ENCODE measurements at places on chromosomes 6 and 20.

DNA sequence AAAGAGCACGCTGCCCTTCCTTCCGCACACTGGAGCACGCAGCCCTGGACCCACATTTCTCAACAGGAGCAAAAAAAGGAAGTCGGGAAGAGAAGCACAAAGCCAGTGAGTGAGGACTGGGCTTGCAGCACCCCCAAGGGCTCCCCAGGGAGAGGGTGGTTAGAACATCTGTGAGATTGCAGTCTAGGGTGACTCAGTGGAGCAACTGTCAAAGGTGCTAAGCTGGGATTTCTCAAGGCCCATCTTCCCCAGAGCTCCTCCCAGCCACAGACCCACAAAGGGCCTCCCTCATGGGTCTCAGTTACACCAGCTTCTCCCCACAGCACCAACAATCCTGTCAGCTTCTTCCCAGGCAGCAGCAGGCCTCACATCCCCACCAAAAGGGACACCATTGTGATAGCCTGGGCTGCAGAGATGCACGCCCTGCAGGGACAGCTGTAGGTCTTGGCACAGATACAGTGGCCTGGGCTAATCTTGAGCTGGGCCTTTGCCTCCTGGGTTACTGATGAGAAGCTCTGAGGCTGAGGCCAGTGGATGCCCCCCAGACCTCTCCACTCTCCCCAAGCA lies 39.6 kb upstream of the CD93 start:
- DNase-seq = no peak

DNA sequence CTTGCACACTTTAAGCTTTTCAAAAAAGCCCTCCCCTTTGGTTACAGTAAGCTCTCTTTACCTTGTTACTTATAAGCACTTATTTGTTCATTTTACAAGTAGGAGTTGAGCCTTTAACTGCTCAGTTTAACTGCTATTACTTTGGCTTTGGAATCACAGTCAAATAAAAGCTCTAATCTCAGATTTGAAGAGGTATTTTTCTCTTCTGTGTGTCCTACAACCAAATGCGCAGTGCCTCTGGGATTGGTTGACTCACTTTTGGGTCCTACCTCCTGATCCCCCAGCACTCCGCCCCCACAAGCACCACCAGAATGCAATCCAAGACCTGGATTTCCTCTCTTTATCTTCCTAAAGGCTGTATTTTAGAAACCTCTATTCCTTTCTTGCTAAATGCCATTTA lies 2.5 kb downstream of the NCOA7 start:
- DNase-seq = no peak

GRCh38 chr6:131846023-131846663 lies 38.3 kb downstream of the ENPP1 start:
- DNase-seq = no peak

DNA sequence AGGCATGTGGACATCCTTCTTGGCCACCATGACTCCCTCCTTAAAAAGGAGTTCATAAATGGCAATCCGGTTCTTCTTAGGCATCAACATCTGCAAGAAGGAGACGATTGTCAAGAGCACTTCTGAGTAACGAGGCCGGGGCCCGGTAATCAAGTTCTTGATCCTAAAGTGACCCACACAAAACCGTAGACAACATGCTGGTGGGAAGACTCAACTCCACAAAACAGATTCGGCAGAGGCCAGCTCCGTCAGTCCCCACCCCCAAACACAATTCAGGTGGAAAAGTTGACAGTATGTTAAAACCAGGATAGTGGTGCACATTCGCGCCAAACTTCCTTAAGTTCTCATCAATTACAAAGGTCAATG lies 754 bp downstream of the RPS10 start:
- no peak for DNase-seq

GRCh38 chr20:48706710-48707365 lies 121.0 kb downstream of the PREX1 start:
- no peak for DNase-seq

DNA sequence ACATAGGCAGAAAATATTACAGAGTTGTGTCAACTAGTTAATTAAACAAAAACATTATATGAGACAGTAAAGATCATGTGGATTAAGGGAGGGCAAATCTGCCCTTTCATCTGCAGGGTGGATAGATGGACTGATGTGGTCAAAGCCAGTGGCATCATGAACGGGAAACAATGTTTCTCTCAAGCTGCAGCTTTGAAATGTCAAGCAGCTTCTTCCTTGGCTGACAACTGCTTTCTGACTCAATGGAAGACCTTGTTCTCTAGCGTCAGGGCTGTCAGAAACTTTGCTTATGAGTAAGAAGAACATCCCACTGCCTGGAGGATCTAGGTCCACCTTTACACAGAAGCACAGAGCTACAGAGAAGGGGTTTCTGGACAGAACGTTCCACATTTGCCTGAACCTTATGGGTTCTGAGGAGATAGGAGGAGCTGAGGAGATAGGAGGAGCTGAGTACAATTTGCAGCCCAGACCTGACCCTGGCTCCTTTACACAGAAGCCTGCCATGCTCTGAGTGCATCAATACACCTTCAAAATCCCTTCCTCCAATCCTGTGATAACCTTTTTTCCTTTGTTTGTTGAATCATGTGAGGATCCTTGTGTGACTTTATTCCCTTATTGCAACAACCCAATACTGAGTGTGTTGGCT lies 6.1 kb downstream of the CST5 start:
- no peak for DNase-seq

DNA sequence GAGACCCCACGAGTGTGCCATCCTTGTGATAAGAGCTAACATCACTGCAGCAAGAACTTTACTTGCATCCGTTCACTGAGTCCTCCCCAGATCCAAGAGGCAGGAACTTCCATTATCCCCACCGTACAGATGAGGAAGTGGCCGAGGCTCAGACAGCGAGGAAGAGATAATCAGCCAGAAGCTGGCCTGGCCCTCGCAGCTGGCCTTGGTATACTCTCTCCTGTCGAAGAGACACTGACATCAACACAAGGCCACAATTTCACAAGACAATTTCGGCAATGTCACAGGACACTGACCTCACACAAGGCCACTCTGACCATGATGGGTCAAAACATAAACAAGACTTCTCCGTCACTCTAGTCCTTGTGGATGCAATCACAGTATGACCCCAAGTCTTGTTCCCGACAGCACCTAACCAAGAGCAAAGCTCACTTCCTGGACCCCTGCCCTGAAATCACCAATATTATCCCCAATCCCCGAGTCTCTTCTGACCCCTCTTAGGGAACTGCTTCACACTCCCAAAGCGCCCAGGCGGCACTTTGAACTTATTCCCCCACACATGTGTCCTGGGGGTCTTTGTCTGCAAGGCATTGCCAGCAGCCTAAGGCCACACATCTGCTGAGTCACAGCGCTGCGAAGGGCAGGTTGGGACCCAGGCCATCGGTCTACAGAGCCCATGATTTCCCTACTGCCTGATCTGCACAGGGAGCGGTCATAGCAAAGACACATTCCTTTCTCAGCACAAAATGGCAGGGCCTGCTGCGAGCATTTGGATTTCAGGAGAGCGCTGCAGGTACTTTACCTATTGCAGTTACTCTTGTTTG lies 14.8 kb upstream of the VAPB start:
- DNase-seq = no peak

DNA sequence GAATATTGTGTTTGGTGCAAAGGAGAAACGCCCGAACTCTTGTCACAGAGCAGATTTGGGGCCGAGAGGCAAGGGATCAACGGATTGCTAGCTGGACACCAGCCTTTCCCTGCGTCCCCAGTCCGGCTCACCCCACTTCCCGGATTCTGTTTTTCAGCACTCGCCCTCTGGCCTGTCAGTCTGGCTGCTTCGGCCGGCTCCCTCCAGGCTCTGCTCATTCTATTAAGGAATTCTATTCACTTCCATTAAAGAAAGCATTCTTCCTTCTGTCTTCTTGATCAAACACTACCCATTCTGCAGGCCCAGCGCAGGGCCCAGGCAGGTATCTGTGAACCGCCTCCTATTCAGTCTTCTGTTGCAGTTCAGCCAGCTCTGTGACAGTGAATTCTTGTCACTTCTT lies 91.7 kb downstream of the RNF182 start:
- DNase-seq = no peak

- DNase-seq = no peak
Measured at GRCh38 chr20:50672400-50673145, 18.8 kb downstream of the RIPOR3 start.

- no peak for DNase-seq
Measured at GRCh38 chr6:33383427-33384185, 8.0 kb upstream of the KIFC1 start.

DNA sequence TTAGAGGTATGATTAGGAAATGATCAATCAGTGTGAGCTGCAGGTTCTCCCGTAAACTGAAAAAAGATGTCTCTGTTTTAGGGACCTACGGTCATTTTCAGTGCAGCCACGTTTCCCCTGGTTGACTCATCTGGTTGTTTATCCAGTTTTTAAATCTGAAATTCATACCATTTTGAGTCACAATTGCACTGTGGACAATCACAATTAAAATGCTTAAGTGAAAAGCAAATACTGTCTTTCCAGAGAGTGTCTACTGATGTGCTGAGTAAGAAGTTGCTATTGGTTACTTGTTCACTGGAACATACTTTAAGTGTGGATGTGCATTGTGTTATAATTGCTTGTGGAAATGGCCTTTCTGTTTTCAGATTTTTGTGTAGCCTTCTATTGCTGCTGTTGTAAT lies 305.1 kb upstream of the SASH1 start:
- DNase-seq = no peak

GRCh38 chr6:35358086-35358485 lies 15.7 kb downstream of the PPARD start:
- no peak for DNase-seq

DNA sequence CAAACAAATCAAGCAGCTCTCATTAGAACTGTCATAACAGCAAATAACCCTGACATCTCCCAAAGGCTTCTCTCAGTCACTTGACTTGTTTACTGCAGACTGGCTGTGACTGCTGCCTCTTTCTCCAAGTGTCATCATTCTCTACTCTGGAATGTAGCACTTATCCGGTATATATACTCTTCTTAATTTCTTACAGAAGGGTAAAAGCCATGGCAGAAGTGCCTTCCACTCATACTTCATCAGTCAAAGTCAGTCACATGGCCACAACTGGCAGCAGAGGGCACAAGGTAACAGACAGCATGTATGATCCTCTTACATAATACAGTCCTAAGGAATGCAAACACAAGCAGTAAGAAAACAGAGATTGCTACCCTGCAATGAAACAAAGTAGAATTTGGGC lies 9.3 kb downstream of the NAPB start:
- DNase-seq = no peak

Data from stimulated activated CD8-positive, alpha-beta memory T cell treated with anti-CD3 and anti-CD28 coated beads, Interleukin-4, amount 100 ng/mL, for 1 hour (primary cell).